ENCODE measurements at places on chromosomes 16 and 17.
A peak's percentile ranks its signal among the peaks of the same experiment; 100 is the strongest.

DNA sequence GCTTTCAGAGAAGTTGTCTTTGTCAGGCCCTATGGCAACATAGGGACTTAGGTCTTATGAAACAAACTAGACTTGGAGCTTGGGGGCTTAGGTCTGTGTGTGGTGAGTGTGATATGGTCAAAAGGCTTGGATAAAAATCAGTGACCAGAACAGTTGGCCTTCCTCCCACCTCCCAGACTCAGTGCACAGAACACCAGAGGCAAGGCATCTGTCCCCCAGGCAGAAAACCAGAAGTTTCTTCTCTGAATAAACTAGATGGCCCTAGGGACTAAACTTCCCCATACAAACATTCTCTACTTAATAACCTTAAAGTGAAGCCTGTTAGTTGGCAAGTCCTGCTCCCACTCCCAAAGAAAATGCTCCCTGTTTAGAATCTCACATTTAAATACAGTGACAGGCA, 39.2 kb upstream of the PMFBP1 start:
- no peak for DNase-seq

DNA sequence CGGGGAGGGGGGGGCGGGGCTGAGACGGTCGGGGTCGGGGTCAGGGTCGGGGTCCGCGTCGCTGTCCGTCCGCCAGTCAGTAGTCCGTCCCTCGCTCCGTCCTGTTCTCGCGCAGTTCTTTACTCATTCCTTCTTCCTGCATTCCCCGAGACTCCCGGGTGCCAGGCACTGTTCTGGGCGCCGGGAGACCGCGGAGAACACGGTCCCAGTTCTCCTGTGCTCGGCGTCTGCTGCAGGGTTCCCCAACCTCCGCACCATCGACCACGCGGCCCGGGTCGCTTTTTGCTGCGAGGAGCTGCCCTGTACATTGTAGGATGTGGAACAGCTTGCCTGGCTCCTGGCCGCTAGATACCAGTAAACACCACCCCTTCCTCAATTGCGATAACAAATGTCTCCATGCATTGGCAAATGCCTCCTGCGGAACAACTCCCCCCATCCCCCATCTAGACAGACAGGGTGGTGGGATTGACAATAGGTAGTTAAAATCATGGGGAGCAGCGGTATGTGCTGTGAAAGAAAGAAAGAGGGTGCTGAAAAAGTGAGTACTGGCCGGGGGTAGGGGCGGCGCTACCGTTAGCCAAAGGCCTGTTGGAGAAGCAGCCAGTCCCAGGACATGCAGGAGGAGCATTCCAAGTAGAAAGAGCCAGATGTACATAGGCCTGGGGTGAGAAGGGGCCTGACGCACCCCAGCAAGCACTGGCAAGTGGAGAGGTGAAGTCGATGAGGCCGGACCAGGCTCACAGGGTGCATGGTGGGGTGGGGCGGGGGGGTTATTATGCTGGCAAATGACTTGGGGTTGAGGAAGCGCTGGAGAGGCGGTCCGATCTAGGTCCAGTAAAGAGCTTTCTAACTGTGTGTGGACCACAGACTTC, 631 bp downstream of the TRAF7 start:
- peak; percentile 54 for DNase-seq

DNA sequence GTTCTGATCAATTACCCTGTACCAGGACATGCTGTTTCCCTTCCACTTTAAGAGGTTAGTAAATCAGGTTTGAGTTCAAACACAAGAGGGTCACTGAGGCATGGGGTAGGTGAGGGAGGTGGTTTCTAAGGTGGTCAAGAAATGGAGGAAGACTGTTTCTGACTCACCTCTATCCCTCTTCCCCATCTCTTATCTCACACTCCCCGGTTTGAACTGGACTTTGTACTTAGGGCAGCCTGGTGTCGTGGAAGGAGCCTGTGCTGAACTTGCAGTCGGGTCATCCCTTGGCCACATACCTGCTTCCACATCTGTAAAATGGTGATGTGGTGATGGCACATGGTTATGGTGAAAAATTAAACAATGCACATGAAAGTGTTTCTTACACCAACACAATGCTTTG, 17.2 kb upstream of the TMEM98 start:
- no peak for DNase-seq

DNA sequence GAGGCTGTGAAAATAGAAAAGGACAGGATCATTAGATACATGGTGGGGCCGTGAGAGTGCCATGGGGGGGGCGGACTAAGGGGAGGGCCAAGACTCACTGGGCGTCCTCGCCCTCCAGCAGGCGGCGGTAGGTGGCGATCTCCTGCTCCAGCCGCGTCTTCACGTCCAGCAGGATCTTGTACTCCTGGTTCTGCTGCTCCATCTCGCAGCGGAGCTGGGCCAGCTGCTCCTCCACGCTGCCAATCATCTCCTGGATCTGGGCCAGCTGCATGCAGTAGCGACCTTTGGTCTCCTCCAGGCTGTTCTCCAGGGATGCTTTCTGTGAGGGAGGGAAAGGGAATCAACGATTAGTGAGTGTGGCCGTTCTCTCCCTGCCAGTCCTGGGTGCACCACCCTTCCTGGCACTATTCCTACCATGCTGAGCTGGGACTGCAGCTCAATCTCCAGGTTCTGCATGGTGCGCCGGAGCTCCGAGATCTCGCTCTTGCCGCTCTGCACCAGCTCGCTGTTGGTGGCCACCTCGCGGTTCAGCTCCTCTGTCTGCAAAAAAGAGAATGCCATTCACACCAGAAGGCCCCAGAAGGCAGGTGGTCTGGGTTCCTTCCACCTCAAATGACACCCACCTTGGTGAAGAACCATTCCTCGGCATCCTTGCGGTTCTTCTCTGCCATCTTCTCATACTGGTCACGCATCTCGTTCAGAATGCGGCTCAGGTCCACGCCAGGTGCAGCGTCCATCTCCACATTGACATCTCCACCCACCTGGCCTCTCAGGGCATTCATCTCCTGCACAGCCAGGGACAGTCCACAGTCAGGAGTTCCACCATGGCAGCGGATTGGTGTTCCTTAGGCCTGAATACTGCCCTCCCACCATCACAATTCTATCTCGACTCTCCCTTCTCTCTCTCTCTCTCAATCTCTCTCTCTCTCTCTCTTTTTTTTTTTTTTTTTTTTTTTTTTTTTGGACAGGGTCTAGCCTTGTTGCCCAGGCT, 3.3 kb downstream of the KRT14 start:
- DNase-seq = no peak

DNA sequence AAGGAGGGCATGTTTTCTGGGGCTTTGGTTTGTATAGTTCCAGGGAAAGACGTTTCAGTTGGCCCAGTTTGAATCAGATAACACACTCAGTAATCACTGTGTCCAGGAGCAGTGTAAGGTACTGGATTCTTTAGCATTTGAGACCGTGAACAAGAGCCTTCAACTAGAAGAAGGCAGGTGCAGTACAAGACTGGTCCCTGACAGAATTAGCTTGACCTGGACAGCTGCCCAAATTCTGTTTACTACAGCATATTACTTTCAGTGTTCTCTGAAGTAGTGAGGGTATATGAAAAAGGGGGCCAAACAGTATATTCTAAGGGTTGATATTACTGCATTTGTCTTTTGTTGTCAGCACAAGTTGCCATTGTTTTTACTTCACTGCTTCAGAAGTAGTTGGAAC, 81.3 kb downstream of the COX10 start:
- no peak for DNase-seq

DNA sequence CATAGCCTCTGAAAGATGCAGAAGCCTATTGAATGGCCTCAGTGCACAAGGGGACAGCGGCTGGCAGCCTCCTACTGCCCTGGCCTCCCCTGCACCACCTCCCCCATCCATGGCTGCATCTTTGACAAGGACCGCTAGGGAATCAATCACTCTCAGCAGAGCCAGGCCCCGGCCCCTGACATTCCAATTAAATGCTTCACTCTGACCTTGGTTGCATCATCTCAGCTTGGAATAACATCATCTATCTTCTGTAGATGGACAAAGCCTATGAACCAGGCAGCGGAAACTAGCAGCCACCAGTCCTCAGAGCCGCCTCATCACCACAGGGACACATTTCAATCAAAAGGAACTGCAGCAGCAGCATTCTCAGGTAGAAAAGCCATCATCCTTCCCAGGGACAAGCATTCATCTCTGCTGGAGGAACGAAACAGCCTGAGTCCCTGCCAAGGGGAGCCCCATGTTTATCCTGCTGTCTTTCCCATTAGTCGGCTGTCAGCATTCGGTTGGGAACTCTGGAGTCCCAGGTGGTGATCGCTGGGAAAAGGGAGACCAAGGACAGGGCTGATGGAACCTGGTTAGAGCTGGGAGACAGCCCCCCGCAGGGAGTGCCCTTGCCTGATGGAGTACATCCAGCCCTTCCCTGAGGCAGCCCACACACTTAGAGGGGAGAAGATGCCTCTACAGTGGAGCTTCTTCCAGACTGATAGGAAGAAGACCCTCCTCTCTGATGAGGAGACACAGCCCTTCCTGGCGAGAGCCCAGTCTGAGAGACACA, 11.5 kb upstream of the TMEM132E start:
- no peak for DNase-seq

DNA sequence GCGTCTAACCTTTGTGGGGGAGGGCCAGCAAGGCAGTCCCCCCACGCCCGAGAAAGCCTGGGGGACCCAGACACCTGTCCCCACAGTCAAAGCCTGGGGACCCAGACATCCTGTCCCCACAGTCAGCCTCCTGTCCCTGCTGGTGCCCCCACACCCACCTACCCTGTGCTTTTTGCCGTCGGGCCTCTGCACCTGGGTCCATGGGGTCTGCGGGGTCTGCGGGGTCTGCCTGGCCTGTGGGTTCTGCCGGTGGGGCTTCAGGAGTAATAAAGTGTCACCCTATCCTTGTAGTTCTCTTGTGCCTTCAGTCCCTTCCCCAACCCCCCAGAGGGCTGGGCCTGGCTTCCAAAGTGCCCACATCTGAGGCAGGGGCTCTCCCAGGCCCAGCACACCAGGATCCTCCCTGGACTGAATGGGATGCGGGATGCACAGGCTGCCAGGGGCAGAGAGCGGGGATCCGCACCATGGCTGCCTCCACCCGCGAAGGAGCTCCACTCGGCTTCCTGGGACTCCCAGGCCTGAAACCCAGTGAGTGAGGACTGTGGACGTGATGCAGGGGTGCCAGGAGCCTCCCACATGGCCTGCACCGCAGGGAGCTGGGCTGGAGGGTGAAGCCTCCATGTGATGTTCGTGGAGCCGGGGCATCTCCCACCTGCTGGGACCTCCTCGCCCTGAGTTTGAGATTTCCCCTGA, 16.3 kb upstream of the DPEP1 start:
- DNase-seq = no peak
